ENCODE measurements at places on chromosomes 5 and 9. TPM values are rescaled to one million over a fixed set of nuclear protein-coding genes. Genes with fewer than 3 reads are reported as not detected.

DNA sequence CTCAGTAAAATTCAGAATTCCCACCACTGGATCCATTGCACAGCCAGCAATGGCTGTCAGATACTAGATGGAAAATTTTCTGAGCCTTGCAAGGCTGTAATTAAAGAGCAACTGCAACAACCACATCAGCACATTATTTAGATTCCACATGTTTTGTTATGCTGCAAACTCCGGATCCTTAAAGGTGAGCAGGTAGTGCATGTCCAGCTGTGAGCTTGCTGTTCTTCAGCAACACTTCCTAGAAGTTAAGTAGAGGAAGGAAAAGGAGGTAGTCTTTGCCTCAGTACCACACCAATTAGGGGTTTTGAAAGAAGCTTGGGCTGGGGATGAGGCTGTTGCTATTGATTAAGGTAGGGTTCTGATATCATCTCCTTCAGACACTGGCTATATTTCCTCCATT is 144.3 kb downstream of the AUH start:
- DNase-seq = no peak

Gene FSTL4
- not detected for total RNA-seq

Gene IFNA21
- not detected for total RNA-seq

DNA sequence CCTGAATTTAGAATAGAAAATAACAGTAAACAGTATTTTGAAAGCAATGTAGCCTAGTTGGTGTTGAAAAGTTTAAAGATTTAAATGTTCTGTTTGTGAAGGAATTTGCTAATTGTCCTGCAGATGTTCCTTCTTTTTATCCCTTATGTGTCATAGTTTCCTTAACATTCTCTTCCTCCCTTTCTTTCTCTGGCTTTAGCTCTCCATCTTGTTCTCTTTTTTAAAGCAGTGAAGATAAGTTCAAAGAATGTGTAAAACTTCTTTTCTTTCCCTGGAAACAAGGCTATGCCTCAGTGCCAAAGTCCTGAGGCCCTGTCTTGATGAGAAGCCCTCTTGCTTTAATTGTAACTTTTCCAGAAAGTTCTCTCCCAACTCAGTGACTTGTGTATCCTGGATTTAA is 24.4 kb upstream of the GAS1 start:
- no peak for DNase-seq

- DNase-seq = no peak
Observed at GRCh38 chr5:160306696-160307095, 5.7 kb downstream of the CCNJL start.

Gene ANXA1
- total RNA-seq = 1,420 TPM

- DNase-seq = no peak
Observed at GRCh38 chr5:90117005-90117404, 292.6 kb downstream of the CETN3 start.

- no peak for DNase-seq
Observed at GRCh38 chr9:89715318-89715858, 110.6 kb downstream of the GADD45G start.

- DNase-seq = no peak
Observed at GRCh38 chr9:7287065-7287464, 512.5 kb downstream of the DMAC1 start.

DNA sequence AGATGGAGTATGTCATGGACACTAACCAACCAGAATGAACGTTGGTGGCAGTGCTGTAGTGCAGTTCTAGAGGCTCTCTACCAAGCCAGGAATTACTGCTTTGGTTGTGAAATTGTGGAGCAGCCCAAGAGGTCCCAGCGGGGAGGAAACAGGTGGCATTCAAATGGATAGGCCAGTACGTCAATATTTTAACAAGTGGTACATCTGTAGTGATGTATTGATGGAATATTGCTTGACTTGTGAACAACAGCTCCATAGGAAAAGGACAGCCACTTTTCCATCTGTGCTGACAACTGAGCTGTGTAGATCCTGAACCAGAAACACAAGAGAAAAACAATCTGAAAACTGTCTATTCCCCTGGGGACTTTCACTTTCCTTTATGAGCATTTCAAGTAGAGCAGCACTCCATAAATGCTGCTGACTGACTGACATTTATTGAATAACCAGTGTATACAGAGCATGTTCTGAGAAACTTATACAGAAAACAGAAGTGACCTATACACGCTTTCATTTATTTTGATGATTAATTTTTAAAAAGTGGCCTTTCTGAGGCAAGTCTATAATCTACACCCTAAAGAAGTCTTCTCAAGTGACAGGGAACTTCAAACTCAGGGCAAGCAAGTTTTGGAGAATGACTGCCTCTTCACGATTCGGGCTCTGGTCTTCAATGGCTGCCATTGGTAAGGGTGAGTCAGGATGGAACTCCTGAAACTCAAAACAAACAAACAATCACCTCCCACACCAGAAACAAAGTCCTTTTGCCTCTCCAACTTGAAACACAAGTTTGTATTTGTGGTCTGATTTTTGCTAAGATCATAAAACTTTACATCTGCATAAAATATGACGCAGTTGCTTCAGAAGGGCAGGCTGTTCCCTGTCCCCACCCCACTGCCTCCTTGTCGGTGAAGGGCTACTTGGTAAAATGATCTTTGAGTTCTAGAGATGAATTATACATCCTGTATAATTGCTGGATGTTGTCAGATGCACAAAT is 362.4 kb downstream of the NDUFS4 start:
- no peak for DNase-seq

Gene UBE2QL1
- 0.61 TPM for total RNA-seq

- DNase-seq = no peak
Observed at GRCh38 chr9:115202181-115202580, 84.2 kb upstream of the TNC start.

Gene ALDH1A1
- total RNA-seq = 136 TPM

Gene HACD4
- total RNA-seq = 2.2 TPM

All from mesenteric fat pad (tissue), 1 donor.